ENCODE measurements at places on chromosomes 5 and 9.

GRCh38 chr5:130908186-130908585 is 256.9 kb downstream of the HINT1 start:
- DNase-seq = no peak

DNA sequence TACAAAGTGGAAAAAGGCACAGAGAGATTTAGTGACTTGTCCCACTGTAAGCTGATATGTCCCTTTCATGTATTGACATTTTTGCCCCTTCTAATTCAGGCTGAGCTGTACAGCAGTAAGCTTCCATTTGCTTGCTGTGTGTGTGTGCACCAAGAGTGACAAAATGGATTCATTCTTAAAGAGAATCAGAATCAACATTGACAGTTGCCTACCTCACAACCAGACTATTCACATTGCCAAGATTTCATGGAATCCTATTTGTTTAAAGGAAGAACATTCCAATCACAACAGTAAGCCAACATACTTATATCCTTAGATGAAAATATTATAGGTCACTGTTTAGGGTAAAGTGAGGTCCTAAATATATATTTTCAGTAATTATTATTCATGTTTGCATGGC is 102.6 kb downstream of the TMEM232 start:
- no peak for DNase-seq

DNA sequence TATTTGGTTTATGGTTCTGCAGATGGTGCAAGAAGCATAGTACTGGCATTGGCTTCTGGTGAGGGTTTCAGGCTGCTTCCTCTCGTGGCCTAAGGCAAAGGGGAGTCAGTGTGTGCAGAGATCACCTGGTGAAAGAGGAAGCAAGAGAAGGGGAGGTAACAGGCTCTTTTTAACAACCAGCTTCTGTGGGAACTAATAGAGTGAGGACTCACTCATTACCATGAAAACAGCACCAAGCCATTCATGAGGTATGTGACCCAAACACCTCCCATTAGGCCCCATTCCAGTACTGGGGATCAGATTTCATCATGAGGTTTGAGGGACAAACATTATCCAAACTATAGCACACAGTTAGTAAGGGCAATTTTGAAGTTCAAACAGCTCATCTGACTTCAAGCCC is 263.5 kb downstream of the TMEM38B start:
- no peak for DNase-seq

DNA sequence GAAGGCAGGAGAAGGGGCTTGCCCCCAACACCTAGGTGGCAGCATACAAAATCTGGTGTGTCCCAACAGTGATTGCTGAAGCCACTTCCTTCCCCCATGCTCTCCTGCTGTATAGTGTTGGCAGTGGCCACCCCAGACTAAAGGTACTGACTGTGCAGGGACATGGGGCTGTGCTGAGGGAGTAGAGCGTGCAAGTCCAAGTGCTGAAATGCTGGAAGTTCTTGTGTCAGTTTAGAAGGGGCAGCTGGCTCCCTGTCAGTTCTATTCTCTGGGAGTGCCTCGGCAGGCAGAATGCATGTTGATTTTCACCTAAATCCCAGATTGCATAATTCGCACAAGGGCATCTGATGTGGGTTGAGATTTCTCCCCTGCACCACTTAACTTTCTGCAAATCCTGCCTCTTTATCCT is 68.6 kb downstream of the GDNF start:
- no peak for DNase-seq

GRCh38 chr9:95626885-95627558 is 110.3 kb upstream of the PTCH1 start:
- peak; percentile 57 for DNase-seq

DNA sequence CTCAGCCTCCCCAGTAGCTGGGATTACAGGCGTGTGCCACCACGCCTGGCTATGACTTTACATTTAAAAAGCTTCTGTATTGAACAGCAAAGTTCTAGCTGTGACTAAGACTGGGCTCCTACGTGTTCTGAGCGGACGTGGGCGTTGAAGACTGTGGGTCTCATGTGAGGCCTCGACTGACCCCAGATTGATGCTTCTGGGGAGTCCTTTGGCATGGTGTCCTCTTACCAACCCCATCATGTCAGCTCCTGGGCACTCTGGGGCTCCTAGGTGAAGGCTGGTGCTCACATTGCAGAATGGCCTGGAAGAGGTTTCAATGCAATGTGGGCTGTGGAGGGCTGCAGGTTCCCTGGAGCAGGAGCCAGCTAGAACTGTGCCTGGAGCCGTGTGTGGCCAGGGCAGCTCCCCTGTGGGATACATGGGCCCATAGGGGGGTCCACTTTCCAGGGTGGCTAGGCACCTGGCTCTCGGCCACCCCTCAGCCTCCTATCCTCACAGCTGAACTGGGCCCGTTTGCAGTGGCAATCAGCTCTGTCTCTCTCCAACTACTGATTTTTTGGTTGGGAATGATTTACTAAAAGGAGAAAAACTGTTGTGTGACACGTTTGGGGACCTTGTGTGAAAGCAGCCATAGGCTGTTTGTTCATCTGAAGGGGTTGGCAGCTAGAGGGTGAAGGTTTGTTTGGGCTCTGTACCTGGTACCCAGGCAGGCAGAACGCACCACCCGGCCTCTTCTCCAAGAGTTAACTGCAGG is 29.7 kb downstream of the SLC25A25 start:
- DNase-seq = no peak

- DNase-seq = no peak
These were observed 59.5 kb downstream of the SPOCK1 start for GRCh38 chr5:137439645-137440044.

- DNase-seq = no peak
These were observed 128.4 kb downstream of the EPB41L4A start for GRCh38 chr5:112290691-112291090.

- DNase-seq = peak; percentile 50
These were observed 3.0 kb downstream of the FLT4 start for GRCh38 chr5:180646289-180646962.

DNA sequence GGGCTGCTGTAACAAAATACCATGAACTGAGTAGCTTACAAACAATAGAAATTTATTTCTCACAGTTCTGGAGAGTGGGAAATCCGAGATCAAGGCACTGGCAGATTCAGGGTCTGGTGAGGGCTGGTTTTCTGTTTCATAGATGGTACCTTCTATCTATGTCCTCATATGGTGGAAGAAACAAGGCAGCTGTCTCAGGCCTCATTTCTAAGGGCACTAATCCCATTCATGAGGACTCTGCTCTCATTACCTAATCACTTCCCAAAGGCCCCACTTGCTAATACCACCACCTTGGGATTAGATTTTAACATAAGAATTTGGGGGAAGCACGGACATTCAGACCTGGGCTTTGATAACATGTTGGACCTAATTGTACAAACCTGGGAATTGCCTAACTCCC is 13.5 kb downstream of the RFESD start:
- no peak for DNase-seq

DNA sequence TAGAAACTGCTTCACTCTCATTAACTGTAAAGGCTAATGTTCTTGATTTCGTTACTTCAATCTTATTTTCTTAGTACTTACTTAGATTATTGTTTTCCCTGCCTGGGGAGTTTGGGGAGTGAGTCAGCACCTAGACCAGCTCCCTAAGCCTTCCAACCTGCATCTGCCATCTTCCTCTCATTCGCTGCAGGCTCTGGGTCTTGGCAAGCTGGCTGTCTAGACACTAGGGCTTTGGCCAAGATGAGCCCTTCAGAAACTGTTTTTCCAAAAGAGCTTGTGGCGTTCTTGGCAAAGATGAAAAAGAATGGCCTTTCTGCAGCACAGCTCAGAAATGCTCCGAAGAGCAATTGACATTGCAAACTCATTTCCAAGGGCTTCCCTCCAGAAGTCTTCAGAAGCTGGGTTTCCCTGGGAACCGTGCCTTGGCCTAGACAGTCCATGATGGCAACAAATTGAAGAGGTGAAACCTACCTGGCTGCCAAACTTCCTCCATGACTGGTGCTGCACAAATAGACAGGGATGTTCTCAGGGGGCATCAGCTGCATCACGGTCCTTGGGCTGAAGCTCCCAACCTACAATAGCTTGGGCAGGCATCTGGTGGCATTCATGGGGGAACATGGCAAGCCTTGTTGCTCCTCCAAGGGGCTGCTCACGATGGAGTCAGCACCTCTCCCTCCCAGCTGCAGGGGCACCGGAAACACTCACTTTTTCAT is 76.6 kb downstream of the NSUN2 start:
- no peak for DNase-seq

DNA sequence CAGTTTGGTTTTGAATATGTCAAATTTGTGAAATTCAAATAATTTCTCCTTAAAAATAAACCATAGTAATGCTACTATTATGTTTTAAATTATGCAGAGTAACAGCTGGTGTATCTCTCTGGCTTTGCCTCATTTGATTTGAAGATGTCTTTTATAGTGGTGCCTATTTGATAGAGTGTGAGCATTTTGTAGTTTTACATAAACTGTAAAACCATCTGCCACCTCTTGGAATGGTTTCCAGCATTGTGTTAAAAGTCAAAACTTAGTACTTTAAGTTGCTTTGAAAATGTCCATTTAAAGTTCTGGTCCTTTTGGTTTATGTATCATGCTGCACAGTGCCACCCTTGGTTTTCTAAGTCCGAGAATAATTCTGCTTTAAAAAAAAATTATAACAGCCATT is 15.6 kb downstream of the PRDM6 start:
- DNase-seq = no peak

- DNase-seq = no peak
These were observed 51.3 kb downstream of the ARL15 start for GRCh38 chr5:54259090-54259489.

- no peak for DNase-seq
These were observed 36.6 kb upstream of the SPTLC1 start for GRCh38 chr9:92151691-92152393.

DNA sequence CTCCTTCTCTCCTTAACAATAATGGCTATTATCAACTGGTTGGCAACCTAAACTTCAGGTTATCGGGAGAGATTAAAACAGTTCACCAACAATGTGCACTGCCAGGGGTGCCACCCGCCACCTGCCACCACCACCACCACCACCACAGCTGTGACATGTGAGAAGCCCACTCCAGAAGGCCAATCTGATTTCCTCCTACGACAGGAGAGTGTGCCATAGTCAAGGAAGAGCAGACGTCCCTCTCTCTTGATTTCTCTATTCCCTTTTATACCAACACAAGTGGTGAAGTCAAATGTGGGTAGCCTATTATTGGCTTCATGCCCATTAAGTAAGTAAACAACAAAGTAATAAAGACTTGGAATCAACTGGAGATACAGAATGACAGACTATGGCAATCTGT is 22.4 kb downstream of the GNAQ start:
- DNase-seq = no peak

GRCh38 chr5:91311168-91311696 is 71.9 kb downstream of the ARRDC3 start:
- no peak for DNase-seq

DNA sequence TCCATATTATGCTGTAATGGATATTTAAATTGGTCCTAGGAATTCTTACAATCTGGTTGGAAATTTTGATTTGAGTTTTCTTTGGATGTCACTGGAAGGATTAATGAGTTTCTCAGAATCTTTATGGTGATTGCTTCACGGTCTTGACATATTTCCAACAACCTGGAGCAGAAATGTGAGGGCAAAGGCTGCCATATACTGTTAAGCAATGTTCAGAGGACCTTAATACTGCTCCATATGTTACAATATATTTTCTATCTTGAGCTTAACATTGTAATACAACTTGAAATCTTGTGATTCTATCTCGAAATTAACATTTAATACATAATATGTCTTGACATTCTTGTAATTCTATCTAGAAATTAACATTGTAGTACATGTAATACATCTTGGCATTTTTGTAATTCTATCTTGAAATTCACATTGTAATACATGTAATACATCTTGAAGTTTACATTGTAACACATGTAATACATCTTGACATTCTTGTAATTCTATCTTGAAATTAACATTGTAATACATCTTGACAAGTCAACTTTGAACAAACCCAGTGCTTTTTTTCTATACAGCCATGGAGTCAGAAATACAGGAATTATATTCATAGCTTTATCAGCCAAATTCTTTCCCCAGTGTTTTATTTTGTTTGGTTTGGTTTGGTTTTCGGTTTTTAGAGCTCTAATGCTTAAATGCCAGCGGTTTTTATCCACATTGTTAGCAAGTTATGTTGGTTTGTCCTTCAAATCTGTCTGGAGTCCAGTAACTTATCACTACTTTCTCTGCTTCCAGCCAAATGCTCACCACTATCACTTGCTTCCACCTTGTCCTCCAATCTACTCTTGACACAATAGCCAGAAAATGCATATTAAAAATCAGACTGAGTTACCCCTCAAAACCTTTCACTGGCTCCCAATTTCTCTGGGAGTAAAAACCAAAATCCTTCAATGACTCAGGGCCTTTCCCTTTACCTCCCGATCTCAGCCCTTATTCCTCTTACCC is 3.0 kb upstream of the TUT7 start:
- no peak for DNase-seq

- no peak for DNase-seq
These were observed 21.3 kb downstream of the AKNA start for GRCh38 chr9:114366334-114367128.

GRCh38 chr5:102539996-102540728 is 41.4 kb upstream of the SLCO6A1 start:
- no peak for DNase-seq

GRCh38 chr9:112846528-112847488 is 43.9 kb downstream of the SLC46A2 start:
- DNase-seq = no peak

GRCh38 chr9:112013266-112013665 is 116.7 kb downstream of the UGCG start:
- no peak for DNase-seq

GRCh38 chr5:105146867-105147266 is 1584.3 kb upstream of the NUDT12 start:
- no peak for DNase-seq

GRCh38 chr9:121303456-121304451 is 35.8 kb downstream of the GSN start:
- no peak for DNase-seq

DNA sequence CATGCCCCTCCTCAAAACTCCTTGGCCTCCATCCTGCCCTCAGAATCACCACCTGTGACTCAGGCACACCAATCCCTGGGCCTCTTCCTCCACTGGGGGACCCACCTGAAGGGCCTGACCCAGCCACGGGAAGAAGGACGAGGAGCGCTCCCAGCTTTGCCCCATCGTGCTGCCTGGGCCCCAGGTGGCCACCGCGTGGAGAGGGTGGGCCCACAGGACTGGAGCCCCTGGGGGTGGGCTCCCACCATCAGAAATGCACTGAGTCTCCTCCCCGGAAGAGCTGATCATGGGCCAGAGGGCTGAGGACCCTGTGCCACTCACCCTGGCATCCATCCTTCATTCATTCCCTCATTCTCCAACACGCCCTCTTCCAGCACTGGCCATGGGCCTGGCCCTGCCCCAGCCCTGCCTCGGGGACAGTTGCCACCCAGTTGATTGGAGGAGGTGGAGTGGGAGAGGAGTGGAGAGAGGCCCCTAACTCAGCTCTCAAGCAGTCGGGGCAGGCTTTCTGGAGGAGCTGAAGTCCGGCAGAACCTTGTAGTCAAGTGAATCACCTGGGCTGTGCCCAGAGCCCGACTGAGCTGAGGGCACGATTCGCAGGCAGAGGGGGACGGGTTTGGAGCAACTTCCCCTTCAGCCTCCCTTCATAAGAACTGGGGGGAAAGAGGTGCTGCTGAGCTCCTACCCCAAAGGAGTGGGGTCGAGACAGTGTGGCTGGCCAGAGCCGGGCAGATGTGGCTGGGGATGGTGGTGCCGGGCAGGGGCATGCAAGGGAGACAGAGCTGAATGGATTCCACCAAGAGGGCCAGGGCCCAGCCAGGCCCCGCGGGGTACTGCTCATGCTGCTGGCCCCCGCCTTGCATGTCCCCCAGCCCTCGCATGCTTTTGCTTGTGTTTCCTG is 29.6 kb downstream of the DNM1 start:
- no peak for DNase-seq
